ENCODE measurements at places on chromosomes 1 and 21.

DNA sequence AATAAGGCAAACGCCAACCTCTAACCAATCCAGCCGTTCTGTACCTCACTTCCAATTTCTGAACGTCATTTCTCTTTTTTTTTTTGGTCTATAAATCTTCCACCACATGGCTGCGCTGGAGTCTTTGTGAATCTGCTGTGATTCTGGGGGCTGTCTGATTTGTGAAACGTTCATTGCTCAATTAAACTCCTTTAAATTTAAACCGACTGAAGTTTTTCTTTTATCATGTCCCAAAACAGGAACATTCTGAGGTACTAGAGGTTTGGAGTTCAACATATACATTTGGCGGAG lies 65.5 kb upstream of the BACH1 start:
- no peak for DNase-seq

- no peak for DNase-seq
Observed at GRCh38 chr21:46172863-46173528, 11.3 kb downstream of the SPATC1L start.

- DNase-seq = no peak
Observed at GRCh38 chr1:172894349-172895049, 156.2 kb downstream of the TNFSF18 start.

DNA sequence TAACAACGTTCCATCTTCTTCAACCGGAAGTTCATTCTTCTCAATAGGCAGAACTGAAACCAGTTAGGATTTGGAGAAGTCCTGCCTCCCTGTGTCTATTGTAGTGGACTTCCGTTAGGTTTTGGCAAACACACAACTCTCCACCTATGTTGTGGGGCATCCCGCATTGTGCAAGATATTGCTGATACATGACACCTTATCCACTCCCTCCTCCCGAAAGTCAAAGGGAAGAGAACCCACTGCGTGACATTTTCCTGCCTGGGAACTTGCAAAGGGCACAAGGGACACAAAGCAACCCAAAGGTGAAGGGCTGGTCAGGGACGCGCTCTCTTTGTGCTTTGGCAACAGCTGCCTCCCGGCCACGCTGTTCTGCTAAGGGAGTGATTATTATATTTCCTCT lies 164.8 kb downstream of the TPR start:
- DNase-seq = no peak

GRCh38 chr1:19429611-19430010 lies 55.7 kb downstream of the CAPZB start:
- no peak for DNase-seq

GRCh38 chr1:47774986-47775834 lies 222.0 kb downstream of the TRABD2B start:
- DNase-seq = no peak

- DNase-seq = no peak
Observed at GRCh38 chr1:207155028-207155427, 51.0 kb downstream of the C4BPA start.

DNA sequence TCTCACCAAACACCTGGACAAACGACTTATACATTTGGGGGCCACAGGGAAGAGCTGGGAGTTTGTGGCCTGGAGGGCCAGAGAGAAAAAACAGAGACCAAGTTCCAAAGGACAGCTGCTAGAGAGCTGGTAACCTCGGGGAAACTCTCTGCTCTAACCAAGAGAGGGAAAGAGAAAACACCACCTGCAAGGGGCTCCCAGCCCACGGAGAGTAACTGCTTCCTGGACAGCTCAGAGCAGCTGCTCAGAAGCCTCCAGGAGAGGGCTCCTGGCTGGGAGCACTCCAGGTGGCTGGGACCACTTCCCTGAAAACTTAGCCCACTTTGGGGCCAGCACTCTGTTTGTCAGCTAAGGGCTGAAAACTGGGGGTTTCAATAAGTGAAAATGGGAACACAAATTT lies 154.8 kb upstream of the GRIK3 start:
- no peak for DNase-seq

- DNase-seq = no peak
Observed at GRCh38 chr1:231216498-231216897, 24.5 kb upstream of the GNPAT start.

DNA sequence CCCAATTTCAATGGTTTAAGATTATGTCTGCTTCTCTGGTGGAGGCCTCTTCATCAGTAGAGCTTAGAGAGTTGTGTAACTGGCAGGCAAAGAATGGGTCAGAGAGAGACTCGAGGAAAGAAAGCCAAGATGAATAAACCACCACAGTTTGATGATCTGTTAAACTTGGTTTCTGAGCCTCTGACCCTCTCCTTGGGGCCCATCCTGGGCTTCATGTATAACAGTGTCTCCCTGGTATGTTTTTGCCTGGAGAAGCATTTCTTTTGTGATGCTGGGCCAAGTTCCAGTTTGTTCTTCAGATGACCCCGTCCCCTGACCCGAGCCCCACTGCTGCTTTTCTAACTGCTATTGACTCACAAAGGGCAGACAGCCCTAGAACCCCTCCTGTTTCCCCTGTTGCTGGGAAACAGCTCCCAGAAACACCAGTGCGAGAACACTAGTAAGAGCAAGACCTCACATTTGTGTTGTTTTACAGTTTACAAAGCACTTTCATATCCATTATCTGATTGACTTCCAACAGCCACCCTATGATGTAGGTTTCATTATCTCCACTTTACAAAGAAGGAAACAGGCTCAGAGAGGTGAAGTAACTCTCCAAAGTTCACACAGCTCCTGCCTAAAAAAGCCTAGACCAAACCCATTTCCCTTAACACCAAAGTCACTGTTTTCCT lies 9.0 kb downstream of the CD2 start:
- no peak for DNase-seq

GRCh38 chr1:11654939-11655808 lies 497 bp downstream of the FBXO44 start:
- DNase-seq = no peak

DNA sequence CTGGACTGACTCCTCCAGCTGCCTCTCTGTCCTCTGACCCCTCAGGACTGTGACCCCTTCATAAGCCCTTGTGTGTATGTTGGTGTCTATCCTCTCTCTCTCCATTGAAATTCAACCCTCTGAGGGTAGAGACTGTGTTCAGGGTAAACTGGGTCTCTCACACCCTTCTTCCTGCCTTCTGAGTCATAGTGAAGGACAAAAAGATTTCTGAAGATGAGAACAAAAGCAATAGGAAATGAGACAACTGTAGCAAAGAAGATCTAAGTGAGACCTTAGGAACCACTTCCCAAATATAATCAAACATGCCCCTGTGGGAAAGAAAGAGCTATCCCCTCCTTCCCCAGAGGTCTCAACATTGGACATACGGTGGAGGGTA lies 16.9 kb downstream of the NUAK2 start:
- DNase-seq = no peak

DNA sequence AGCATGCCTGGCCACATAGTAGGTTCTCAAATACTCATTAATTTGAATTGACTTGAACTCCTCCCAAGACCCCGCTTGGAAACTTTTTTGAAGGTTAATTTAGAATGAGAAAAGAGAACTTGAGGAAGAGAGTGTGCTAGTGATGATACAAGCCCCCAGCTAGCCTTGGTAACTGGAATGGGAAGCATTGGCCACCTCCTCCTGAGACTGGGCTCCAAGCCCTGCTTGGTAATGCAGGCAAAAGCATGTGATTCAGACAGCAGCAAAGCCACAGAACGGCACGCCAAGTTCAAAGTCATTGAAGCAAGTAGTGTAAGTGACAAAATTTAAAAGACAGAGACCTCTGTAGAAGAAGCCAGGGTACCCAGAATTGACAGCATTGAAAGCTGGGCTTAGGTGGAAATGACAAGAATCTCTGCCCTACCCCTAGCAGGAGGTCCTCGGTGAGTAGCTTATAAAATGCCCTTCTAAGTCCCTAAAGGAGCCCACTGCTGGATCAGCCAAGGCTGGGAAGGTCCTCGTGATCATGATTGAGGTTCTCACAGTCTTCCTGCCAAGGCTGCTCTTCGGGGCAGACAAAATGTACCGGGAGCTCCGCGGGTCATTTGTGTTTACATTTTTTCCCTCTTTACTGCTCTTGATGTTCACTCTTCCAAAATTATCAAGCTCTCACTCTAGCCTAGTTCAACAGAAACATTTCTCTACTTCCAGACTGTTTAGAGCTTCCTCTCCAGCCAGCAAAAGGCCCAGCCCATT lies 99.4 kb downstream of the TSEN15 start:
- DNase-seq = peak; percentile 28

DNA sequence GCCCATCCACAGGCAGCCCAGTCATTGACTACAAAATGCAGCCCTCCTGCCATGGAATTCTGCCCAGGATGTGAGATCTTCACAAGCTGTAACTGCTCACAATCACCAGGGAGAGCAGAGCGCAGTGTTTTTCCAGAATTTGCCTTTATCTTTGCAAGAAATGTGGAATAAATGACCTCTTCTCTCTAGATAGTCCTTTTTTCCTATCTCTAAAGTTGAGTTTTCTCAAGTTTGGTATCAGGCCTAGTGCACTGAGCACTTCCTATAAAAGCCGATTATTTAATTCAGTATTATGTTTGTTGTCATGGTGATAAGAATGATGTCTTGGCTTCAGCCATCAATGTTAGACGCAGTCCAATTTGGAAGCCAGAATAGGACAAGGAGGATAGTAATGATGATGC lies 246.9 kb upstream of the IRF2BP2 start:
- no peak for DNase-seq

GRCh38 chr1:40308036-40308727 lies 8.9 kb downstream of the COL9A2 start:
- peak; percentile 73 for DNase-seq

- DNase-seq = peak; percentile 76
Observed at GRCh38 chr1:93552741-93553455, 105.0 kb downstream of the FNBP1L start.

GRCh38 chr1:100921110-100921706 lies 25.3 kb downstream of the SLC30A7 start:
- DNase-seq = no peak

DNA sequence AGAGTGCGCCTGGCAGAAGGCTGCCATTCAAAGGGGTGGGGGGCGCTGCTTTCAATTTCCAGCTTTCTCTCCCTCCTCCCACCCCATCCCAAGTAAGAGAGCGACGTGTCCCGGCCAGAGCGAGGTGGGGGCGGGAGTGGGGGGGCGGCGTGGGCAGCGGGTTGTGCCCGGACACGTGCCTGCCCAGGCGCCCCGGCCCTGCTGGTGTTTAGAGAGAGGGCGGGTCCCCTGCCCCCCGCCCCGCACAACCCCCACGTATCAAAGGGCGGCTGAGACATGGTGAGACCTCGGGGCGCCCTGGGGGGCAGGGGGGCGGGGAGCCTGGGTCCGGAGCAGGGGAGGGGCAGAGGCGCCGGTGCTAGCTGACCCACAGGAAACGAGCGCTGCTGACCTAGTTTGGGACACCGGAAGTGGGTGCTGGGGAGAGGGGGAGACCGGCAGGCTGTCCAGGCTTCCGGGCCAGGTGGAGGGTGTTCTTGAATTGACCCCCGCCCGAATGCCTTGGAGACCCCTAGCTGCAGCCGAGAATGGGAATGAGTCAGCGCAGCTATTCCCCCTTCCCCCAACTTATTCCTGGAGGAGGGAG lies 1.3 kb downstream of the ZBTB7B start:
- DNase-seq = peak; percentile 67

DNA sequence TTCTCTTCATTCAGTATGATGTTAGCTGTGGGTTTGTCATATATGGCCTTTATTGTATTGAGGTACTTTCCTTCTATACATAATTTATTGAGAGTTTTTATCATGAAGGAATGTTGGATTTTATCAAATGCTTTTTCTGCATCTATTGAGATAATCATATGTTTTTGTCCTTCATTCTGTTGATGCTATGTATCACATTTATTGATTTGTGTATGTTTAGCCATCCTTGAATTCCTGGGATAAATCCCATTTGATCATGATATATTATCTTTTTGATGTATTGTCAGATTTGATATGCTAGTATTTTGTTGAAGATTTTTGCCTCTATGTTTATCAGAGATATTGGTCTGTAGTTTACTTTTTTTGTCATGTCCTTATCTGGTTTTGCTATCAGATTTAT lies 20.9 kb upstream of the GPR161 start:
- DNase-seq = no peak

DNA sequence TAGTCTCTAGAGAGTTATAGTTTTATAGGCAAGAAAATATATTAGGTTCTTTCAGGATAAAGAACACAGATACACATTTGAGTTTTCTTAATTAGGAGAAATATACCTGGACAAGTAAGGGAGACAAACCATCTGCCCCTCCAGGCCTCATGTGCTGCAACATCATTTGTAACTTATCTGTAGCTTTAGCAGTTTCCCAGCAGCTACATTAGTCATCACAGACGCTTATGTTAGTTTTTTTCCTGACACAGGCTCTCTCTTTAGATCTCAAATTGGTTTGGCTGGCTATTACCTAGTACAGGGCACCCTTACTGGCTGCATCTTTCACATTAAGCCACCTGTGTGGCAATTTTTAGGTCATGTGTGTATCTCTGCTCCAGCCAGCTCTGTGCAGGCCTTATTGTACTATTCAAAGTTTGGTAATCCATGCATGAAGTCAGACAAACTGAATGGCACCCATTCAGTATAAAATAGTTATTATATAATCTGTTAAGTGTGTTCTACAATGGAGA lies 25.9 kb downstream of the GNPAT start:
- DNase-seq = no peak

GRCh38 chr1:63950023-63950422 lies 176.2 kb downstream of the ROR1 start:
- DNase-seq = no peak

GRCh38 chr1:195202241-195202640 lies 1406.0 kb downstream of the KCNT2 start:
- DNase-seq = no peak

GRCh38 chr1:169885207-169885606 lies 8.5 kb downstream of the SCYL3 start:
- DNase-seq = no peak

DNA sequence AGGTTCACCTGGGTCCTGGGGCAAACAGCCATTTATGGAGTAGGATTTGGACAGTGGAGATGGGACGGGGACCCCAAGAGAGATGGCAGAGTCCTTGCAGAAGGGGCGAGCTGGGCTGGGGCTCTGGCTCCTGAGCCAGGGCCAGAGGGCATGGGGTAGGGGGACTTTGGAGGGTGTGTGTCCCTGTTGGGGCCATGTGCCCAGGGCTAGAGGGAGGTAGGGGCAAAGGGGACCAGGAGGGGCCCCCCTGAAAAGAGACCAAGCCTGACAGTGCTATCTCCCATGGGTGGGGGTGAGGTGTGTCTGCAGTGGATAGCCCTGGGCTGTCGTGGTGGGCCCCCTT lies 92.3 kb downstream of the TRIM11 start:
- no peak for DNase-seq

All from hippocampal formation (tissue), 2 donors.